ENCODE measurements at places on chromosomes 3 and 15.

GRCh38 chr15:74062671-74063070 lies 19.7 kb downstream of the GOLGA6A start:
- DNase-seq = no peak

- no peak for DNase-seq
Measured at GRCh38 chr3:42071904-42072812, 19.0 kb upstream of the TRAK1 start.

GRCh38 chr15:66938114-66938830 lies 127.1 kb upstream of the SMAD3 start:
- no peak for DNase-seq

GRCh38 chr15:71078506-71079207 lies 36.6 kb upstream of the THSD4 start:
- no peak for DNase-seq

DNA sequence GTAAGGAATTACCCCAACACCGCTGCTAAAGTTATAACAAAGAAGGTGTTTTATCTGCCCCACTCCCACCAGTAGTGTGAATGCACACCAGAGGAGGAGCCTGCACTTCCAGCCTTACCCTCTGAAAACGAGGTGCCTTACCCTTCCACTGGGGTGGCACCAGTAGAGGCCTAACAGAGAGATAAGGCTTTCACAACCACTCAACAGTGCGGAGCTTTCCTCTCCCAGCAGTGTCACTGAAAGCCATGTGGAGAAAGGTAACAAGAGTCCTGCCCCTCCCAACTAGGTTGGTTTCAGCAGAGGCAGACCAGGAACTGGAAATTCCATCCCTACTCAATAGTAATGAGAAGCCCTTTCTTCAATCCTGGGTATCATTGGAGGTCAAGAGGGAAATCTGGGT lies 539.2 kb downstream of the VGLL3 start:
- DNase-seq = no peak

Data from CD4-positive, alpha-beta T cell treated with Interleukin-17A for 1 hour (primary cell).